Stimulated activated naive CD4-positive, alpha-beta T cell (primary cell): ENCODE measurements at places on chromosomes 3 and 15.

DNA sequence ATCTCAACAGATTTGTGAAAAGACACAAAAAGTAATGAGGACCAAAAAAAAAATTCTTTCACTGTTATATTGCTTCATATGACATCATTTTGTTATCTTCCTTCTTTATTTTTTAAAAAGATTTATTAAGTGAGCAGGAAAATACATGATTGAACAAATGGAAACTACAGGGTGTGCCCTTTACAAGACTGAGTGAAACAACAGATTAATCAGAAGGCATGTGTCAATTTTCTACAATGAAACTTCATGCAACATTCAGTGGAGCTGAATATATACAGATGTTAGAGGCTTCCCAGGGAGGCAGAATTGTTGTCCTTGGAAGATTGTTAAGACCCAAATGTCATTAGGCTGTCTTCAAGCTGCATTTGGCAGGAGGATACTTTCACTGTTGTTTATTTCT is 28.4 kb upstream of the SLC2A2 start:
- DNase-seq, result no peak

GRCh38 chr3:71328926-71329325 is 254.6 kb downstream of the FOXP1 start:
- DNase-seq, result no peak

- DNase-seq, result no peak
These were observed 146.9 kb upstream of the PTPRG start for GRCh38 chr3:61414456-61414855.

GRCh38 chr15:58606577-58607080 is 142.9 kb downstream of the ADAM10 start:
- no peak for DNase-seq

- no peak for DNase-seq
These were observed 47.6 kb downstream of the RHCG start for GRCh38 chr15:89448825-89449224.

DNA sequence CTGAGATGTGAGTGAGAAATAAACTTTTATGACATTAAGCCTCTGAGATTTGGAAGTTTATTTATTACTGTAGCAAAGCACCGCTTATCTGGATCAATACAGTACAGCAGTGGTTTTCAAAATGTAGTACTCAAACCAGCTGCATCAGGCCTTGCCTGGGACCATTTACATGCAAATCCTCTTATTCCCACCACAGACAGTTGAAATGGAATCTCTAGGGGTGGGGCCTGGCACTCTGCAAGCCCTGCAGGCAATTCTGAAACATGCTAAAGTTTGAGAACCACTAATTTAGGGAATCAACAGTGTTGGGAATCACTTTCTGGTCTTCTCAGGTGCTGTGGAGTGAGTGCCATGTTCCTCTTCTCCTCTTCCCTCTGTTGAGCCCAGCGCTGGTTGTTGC is 77.8 kb upstream of the TAMM41 start:
- no peak for DNase-seq

GRCh38 chr15:70436428-70436827 is 326.9 kb downstream of the UACA start:
- no peak for DNase-seq

- no peak for DNase-seq
These were observed 276.0 kb downstream of the GBE1 start for GRCh38 chr3:81485444-81485865.
